Left ventricle myocardium inferior (tissue), 1 donor: ENCODE measurements at places on chromosomes 4 and X. TPM values are rescaled to one million over a fixed set of nuclear protein-coding genes. Genes with fewer than 3 reads are reported as not detected.
A peak's percentile ranks its signal among the peaks of the same experiment; 100 is the strongest.

DNA sequence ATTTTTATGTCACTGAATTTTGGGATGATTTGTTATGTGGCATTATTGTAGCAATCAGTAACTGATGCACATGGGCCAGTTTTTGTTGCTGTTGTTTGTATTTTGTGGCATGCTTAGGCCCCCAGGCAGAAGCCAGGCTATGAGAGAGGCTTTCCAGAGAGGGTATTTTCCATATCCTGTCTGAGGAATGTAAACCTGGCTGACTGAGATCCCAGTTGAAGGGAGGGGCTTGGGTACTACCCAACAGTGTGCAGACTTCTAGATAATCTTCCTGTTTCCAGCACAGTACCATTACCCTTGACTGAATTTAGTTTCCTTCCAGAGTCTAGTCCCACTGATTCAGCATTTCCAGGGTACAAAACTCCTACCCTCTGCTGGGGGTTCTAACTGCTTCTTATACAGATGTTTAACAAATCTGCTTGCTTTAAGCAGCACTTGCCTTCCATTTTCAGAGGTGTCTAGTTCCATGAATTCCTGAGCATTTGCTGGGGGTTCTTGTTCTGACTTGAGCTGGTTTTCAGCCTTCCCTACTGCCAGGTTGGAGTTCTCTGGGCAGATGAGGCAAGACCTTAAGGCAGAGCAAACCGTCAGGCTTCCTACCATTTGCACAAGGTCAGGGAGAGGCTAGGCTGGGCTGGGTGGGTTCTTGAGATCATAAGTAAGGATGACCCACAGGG, 104.7 kb upstream of the EGFL6 start:
- DNase-seq: no peak

GRCh38 chr4:85603437-85604336, 128.7 kb downstream of the ARHGAP24 start:
- DNase-seq: no peak

DNA sequence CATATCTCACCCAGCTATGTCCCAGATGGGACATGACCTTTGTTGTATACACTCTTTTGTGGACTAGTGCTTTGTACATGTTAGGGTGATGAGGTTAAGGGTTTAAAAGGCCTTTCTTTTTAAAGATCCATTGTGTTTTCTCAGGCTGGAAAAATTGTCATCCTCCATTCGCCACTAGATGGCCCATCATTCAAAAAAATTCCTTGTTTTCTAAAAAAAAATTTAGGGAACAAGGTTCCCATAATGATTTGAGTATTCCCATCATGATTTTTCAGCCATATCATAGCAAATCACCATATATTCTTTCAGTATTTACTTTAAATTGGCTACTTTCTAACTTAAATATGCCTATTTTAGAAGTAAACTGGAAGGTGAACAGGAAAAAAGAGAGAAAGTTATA, 91.9 kb upstream of the TMEM164 start:
- DNase-seq: no peak

GRCh38 chr4:144176476-144176875, 36.0 kb upstream of the GYPA start:
- no peak for DNase-seq

Gene BMX
- 3.3 TPM for total RNA-seq

DNA sequence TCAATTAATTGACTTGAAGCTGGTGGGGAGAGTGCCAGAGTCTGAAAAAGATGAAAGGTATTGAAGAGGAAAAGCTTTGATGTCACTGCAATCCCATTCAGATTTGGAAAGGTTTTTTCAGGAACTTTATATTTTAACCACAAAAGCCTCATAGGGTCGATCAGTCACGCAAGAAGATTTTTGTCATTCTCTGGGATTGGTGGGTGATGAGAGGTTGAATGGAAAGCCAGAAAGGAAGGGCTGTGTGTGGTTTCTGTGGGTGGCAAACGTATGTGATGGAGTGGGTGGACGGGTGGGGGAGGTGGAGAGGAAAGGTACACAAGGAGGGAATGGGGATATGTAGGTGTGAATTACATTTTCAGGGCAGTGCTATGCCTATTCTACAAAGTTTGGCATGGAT, 173.8 kb upstream of the SCML1 start:
- DNase-seq: no peak

DNA sequence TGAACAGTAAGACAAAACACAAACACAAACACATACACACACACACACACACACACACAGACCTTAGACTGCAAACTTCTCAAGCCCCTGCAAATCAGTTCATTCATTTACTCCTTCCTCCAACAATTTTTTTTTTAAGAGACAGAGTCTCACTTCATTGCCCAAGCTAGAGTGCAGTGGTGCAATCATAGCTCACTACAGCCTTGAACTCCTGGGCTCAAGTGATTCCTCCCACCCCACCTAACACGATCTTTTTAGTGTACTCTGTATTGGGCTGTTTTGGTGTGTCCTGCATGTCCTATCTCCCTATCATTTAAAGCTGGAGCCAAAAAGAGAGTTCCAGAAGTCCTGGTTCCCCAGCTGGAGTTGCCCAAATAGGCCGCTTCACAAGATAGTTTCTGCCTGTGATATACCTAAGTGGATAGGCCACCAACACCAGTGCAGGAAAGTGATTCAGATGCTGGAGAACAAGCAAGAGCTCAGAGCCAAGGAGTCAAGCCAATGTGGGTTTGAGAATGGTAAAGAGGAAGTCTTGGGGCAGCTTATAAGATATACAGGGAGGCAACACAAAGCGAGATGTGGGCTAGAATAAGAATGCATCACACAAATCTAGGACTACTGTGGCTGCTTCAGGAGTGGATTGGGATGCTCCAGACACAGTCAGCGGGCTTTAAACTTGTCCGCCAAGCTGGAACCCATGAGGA, 85.4 kb upstream of the RAPGEF2 start:
- DNase-seq: no peak

DNA sequence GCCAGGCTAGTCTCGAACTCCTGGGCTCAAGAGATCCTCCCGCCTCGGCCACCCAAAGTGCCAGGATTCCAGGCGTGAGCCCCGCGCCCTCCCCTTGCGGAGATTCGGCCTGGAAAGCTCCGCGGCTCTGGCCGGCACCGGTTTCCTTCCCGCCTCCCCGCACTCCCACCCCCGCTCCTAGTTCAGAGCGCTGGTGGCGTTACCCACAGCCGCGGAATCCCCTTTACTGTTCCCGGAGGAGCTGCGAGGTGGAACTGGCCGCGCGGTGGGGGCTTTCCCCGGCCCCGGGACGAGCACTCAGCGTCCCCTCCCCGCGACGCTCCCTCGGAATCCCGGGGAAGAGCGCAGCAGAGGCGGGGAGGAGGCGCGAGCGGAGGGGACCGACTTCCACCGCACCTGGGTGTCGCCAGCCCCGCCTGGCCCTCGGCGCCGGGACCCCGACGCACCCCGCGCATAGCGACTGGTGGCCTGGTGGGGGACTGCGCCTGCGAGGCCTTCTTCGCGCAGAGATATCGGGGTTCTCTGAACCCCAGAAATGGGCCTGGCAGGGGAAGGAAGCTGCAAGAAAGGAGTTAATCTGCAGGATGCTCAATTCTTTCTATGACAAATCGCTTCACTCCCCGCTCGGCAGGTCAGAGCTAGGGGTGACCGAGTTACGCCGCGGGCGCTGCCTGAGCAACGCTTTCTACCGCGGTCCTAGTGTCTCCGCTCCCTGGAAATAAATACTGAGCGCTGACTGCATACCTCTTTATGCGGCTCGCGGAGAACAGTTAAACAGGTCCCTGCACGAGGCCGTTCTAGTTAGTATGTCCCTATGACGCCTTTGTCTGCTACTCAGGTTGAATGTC, 14.6 kb upstream of the SLC25A4 start:
- peak; percentile 26 for DNase-seq

Gene CDKL2
- total RNA-seq: 0.11 TPM

DNA sequence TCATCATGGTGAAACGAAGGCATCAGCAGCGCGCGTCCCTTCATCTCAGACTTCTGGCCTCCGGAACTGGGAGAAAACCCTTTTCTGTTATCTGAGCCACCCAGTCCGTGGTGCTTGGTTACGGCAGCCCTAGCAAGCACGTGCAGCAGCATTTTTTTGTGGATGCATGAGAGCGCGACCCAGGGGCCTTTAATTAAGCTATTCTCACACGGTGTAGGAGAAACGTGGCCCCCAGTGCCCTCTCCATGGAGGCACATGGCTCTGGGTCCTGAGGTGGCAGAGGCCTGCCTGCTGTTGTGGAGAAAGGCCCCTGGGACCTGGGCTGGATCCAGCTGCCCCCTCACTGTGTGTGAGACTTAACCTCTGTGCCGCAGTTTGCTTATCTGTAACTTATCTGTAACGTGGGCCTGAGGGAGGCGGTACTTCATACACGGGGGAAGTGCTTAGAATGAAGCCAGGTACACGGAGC, 9.5 kb downstream of the CLCN4 start:
- no peak for DNase-seq

- DNase-seq: no peak
These were observed 86.0 kb upstream of the WWC2 start for GRCh38 chr4:183012879-183013729.

DNA sequence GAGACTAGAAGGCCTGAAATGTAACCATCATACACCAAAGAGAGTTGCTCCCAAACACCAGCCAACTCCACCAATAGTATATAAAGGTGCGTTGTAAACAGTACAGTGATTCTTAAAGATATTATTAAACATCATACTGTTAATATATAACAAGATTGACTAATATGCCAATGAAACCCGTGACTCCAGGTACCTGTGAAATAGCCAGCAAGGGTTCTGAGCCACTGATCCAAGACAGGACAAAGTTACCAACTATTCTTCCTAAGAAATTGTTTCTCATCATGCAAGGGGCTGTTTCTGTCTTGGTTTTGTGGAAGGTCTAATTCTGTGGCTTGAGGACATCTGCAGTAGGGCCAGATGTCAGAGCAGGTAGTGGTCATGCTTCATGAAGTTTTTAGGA, 47.2 kb downstream of the FHL1 start:
- no peak for DNase-seq

DNA sequence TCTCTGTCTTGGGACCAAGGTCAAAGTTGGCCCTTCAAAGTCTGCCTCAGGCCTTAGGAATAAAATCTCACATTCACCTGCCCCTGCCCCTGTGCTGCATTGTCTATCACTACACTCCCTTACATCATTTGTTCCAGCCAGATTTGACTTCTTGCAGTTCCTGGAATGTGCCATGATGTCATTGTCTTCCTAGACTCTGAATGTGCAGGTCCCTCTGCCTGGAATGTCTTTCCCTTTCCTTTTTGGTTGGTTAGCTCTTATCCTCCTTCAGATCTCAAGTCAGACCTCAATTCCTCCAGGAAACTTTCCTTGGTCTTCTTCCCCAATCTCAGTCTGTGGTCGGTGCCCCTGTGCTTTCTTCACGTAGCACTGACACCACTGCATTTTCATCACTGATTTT, 67.7 kb upstream of the EFNB1 start:
- DNase-seq: no peak

DNA sequence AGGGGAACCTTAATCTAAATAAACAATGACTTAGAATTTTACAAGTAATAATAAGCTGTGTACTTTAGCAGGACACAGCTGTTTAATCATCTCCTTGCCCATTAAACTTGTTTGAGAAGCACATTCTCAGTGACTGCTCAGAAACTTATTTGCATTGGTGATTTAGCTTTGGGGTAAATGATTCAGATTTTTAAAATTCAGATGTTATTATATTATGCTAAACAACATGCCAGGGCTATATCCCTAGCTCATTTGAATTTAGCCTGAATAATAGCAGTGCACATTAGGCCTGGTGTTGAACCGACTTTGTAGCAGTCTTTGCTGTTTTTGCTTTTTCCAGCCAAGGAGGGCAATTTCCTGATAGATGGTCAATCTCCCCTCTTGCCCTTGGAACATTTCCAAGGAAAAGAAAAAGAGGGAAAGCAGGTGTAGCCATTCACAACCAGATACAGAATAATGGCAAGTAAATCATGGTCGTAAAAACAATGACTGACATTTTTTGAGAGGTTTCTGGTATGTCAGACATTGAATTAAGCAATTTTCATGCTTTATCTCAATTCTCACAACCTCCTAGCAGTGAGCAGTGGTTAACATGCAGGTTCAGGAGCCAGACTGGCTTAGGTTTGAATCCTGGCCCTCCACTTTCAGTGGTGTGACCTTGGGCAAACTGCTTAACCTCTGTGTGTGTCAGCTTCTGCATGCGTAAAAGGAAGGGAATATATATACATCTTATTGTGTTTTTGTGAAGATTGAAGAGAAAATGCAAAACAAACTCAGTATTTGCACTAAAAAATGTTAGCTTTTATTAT, 16.8 kb downstream of the ARHGEF38 start:
- DNase-seq: no peak

- no peak for DNase-seq
These were observed 22.9 kb upstream of the PUDP start for GRCh38 chrX:7170898-7171297.

DNA sequence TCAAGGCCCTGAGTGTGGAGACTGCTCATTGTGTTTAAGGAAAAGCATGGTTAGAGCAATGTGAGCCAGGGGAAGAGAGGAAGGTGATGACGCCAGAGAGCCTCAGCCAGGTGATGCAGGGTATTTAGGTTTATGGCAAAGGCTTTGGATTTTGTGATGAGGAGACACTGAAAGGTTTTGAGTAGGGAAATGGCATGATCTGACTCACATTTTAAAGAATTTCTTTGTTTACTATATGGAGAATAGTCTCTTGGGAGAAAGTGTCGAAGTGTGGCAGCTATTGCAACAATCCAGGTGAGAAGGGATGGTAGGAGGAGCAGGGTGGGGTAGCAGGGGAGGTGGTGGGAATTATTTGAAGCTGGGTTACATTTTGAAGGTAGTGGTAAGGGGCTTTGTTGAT, 293.4 kb upstream of the IGFBP7 start:
- no peak for DNase-seq

DNA sequence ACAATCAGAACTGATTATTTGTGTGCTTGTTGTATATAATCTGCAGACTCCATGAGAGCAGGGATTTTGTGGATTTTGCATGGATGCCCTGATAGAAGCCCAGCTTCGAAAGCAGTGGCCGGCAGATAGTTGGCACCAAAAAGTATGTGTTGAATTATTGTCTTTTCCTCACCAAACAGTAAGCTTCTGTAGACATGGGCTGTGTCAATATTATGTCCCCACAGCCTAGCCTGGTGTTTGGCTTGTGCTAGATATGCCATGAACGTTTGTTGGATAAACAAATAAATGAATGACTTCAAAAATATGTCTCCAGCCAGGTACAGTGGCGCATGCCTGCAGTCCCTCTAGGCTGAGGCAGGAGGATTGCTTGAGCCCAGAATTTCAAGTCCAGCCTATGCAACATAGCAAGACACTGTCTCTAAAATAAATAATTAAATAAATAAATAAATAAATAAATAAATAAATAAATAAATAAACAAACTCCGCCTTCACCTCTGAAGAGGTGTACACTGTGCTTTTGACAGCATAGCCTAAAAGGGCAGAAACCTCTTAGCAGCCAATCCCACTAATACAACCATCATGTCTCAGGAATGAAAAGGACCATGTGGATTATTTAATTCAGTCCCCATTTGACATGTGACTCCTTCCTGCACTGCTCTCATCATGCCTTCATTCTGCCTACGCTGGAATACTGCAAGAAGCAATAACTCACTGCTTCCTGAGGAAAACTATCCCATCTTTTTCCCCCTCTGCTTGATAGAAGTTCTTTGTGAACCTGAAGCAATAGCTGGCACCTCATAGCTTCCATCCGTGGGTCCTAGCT, 335.2 kb downstream of the FBXW7 start:
- no peak for DNase-seq
